ENCODE measurements at places on chromosomes 2 and 18. TPM values are rescaled to one million over a fixed set of nuclear protein-coding genes. Genes with fewer than 3 reads are reported as not detected.

DNA sequence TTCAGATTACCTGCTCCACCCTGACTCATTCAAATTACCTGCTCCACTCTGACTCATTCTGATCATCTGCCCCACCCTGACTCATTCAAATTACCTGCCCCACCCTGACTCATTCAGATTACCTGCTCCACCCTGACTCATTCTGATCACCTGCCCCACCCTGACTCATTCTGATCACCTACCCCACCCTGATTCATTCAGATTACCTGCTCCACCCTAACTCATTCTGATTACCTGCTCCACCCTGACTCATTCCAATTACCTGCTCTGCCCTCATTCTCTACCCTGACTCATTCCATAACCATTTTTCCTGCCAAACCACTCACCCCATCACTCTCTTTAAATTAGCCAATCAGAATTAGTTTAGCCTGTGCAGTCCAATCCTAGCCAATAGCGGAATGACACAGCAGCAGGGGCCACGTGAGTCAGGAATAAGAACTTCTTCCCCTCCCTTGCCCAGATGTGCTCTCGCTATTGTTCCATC lies 26.2 kb downstream of the CFAP53 start:
- DNase-seq, result no peak

GRCh38 chr2:10790228-10790973 lies 22.2 kb downstream of the PDIA6 start:
- no peak for DNase-seq

Gene SETBP1
- 7.6 TPM for total RNA-seq

DNA sequence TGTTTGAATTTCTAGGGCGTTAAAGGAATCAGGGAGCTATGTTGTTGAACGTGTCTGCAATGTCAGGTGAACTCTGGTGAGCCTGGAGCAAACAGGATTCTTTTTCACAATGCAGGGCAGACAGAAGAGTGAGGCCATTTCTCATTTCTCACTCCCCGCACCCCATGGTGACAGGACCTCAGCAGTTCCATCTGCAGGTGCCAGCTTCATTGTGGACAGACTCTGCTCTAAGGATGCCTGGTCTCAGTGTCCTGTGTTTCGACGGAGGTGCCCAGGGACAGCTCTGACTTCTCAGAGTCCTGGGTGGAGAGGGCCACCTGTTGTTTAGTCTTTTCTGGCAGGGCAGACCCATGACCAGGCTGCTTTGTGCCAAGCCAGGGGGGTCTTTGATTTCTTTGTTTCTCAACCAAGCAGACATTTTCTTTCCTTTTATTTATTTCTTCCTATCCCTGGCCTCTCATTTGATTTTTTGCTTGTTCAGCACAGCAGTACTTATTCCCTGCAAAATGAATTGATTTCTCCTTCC lies 201.5 kb downstream of the RNF144A start:
- no peak for DNase-seq

Gene PLCL1
- total RNA-seq, result 1.8 TPM

Gene DES
- 0.58 TPM for total RNA-seq

Gene TCF23
- total RNA-seq, result not detected

GRCh38 chr18:44801781-44802180 lies 121.1 kb downstream of the SETBP1 start:
- DNase-seq, result no peak

DNA sequence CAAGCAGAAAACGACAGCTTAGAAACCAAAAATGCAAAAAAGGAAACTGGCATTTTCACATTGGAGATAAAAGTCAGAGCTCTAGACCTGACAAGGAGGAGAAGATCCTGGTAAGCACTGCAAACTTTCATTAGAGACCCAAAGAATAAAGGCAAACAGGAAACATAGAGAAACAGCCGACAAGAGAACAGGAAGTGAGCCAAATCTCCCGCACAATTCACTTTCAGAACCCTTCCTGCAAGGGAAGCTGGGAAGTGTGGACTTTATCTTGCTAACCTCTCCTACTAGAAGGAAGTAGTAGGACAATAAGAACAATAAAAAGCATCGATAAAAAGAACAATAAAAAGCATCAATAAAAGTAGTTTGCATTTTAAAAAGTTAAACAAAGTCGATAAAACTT lies 417.8 kb upstream of the SPHKAP start:
- DNase-seq, result no peak

Gene CTLA4
- total RNA-seq, result 307 TPM

- no peak for DNase-seq
Measured at GRCh38 chr18:48126240-48126639, 195.8 kb upstream of the SMAD2 start.

Gene C1QL2
- total RNA-seq, result not detected

GRCh38 chr2:140526575-140526974 lies 1604.2 kb downstream of the LRP1B start:
- DNase-seq, result no peak

GRCh38 chr2:178279142-178279541 lies 84.8 kb downstream of the OSBPL6 start:
- DNase-seq, result no peak

Data from activated T-cell treated with anti-CD3 and anti-CD28 coated beads, Interleukin-2, amount 50 U/mL, for 4 hours (primary cell).